ENCODE measurements at places on chromosomes 1 and 21.

DNA sequence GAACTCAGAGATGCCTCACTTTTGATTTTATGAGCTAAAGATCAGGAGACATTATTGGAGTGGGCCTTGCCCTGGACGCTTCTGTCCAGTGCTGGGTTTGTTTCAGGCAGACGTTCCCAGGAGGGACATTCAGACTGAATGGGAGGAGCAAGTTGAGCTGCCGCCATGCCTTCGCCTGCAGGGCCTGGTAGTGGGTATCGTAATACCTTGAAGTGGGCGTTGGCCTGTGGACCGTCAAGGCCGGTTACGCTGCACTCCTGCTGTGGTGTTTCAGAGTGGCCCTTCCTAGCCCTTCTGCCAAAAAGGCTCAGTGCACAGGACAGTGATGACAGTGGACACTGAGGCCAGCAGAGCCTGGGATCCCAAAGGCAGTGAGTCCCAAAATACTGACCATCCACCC lies 1.6 kb downstream of the FAM3B start:
- DNase-seq, result no peak

- DNase-seq, result no peak
Observed at GRCh38 chr1:29105822-29106221, 17.9 kb downstream of the TMEM200B start.

DNA sequence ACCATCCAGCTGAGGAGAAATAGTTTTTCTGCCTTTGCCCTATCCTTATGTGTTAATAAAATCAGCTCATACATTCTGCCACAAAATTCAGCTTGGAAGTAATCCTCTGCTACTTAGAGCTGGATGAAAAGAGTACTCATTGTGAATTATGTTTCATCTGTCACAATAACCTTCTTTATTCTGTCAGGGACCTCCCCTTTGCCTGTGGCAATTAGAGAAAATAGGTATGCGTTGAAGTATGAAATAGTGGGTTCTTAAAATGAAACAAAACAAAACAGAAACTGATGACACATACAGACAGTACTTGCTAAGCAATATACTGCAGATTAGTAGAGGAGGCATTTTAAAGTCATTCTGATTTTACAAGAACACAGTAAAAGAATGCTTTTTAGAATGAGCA lies 578.5 kb downstream of the USP25 start:
- DNase-seq, result no peak

GRCh38 chr1:243896313-243896712 lies 46.3 kb upstream of the AKT3 start:
- DNase-seq, result no peak

DNA sequence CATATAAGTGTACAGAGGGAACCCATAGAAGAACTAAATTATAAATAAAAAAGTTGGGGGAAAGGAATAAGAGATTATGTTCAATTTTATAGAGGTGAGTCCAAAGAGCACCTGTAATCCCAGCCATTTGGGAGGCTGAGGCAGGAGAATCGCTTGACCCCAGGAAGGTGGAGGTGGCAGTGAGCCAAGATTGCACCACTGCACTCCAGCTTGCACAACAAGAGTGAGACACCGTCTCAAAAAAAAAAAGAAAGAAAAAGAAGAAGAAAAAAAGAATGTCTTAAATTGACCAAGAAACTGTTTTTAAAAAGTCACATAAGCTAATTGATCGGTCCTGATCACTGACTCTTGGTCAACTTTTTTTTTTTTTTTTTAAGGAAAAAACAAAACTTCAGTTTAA lies 19.1 kb upstream of the ATF3 start:
- DNase-seq, result no peak

DNA sequence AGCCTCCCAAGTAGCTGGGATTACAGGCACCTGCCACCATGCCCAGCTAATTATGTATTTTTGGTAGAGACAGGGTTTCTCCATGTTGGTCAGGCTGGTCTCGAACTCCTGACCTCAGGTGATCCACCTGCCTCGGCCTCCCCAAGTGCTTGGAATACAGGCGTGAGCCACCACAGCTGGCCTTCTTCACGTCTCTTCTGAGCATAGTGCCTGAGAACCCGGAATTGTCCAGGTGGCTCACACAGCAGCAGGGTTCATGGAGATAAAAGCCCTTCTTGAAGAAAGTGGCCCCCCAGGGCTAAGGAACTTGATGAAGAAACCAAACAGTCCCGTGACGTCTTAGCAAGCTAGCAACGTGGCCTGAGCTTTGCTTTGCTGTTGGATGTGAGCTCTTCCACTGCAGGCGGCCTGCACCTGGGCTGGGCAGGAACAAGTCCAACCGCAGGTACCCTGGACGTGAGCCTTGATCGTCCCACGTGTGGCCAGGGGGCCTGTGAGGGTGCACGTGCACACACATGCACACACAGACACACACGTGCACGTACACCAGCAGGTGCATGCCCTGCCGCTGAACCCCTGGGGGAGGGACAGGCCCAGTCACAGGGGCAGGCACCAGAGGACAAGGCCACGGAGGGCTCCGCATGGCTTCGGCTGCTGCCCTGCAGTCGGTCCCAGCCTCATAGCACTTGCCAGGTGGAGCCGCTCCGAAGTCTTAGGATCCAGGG lies 23.4 kb upstream of the TRAPPC10 start:
- DNase-seq, result no peak

DNA sequence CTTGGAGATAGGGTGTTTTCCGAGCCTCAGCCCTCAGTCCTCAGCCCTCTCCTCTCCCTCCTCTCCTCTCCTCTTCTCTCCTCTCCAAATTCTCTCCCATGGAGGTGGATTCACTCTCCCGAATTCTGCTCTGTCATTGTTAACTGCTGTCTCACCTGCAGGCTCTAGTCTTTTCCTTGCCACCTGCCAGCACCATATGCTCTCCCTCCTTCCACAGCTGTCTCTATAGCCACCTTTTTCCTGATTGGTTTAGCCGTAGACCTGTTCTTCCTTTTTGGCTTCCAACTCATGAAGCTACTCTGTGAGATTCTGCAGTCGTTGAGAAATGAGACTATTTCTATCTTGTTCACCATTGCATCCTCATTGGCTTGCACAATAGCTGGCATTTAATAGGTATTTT lies 19.7 kb downstream of the COG2 start:
- DNase-seq, result no peak

GRCh38 chr1:93824834-93825233 lies 54.2 kb downstream of the DNTTIP2 start:
- DNase-seq, result no peak

- no peak for DNase-seq
Observed at GRCh38 chr1:8660411-8660828, 157.0 kb downstream of the RERE start.
